ENCODE measurements at places on chromosomes 16 and 17.
A peak's percentile ranks its signal among the peaks of the same experiment; 100 is the strongest.

GRCh38 chr16:84557504-84557903, 53.0 kb upstream of the MEAK7 start:
- no peak for DNase-seq

DNA sequence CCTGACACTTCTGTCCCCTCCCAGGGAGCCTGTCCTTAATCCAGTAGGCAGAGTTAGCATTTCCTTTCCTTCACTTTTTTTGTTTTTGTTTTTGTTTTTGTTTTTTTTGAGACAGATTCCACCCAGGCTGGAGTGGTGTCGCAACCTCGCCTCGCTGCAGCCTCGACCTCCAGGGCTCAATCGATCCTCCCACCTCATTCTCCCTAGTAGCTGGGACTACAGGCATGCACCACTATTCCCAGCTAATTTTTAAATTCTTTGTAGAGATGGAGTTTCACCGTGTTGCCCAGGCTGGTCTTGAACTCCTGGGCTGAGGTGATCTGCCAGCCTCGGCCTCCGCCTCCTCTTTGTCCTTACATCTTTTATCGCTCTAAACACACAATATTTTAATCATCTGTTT, 4.0 kb downstream of the NHERF1 start:
- DNase-seq, result no peak

DNA sequence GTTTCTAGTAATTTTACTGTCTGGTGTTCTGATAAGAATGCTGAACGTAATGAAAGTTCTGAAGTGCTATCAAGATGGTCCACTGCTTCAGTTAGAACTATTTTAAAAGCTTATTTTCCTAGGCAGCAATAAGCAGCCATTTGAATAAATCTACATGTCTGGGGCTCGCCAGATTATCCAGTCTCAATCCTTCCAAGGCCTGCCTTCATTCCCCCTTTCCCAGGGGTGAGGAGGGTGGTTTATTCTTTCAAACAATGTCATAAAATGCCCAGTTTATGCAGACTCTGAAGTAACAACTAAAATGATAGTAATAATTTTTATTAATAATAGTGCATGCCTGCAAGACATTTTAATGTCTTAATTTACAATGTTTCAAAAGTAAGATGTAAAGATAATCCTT, 2.4 kb downstream of the CDH11 start:
- no peak for DNase-seq

GRCh38 chr16:11431915-11432465, 86.7 kb downstream of the RMI2 start:
- peak; percentile 81 for DNase-seq

- DNase-seq, result no peak
Measured at GRCh38 chr17:3980381-3981014, 16.3 kb upstream of the ATP2A3 start.

DNA sequence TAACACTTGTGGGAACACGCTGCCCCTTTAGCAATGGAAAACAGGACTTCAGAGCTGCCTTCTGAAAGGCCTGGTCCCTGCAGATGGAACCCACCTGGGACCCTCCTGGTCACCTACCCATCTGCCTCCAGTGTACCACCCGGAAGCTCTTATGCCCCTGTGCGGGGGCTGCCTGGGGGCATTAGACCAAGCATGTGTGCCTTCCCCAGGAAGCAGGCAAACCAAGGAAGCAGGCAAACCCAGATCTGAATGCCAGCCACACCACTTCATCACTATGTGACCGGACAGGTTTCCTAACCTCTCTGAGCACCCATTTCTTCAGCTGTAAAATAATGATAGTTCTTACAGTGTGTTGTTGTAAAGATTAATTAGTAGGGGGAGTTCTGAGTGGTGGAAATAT, 20.8 kb upstream of the LRRC37A3 start:
- DNase-seq, result no peak

- no peak for DNase-seq
Measured at GRCh38 chr17:4895657-4896331, 3.5 kb upstream of the C17orf107 start.

- no peak for DNase-seq
Measured at GRCh38 chr16:75109732-75110243, 6.8 kb downstream of the LDHD start.

DNA sequence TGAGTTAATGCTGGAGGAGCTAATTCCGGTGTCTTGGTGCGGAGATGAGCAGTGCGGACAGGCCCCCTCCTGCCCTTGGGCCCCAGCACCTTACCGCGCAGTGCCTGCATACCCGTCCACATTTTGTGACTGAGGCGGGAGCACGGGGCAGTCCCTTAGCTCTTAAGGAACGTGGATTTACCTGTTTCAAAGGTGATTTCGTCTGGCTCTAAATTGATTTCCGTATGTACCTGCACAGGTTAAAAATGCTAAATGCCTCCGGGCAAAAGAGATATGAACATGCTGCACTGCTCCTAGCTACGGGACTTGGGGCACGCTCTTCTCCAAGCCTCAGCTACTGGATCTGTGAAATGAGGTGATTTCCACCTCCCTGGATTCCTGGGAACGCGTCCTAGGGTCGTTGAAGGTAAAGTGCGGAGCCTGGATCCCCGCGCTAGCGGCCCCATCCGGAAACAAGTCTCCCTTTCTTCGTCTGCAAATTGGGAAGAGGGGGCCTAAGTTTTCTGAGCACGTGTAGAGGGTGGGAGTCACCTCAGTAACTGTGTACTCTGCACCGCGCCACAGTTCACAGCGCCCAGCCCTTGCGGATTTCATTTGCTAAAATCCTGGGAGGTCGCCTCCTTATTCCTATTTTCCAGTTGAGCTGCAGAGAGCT, 669 bp upstream of the CRISPLD2 start:
- no peak for DNase-seq

GRCh38 chr17:81317961-81318605, 23.0 kb upstream of the SLC38A10 start:
- DNase-seq, result no peak

GRCh38 chr16:84635702-84636101, 12.6 kb upstream of the KLHL36 start:
- no peak for DNase-seq

- DNase-seq, result no peak
Measured at GRCh38 chr17:43595466-43595865, 49.3 kb upstream of the ETV4 start.

- peak; percentile 83 for DNase-seq
Measured at GRCh38 chr17:5011928-5012327, 14.2 kb downstream of the KIF1C start.

GRCh38 chr17:17807440-17807839, 29.3 kb downstream of the SREBF1 start:
- DNase-seq, result no peak

GRCh38 chr17:77434136-77435114, 293.7 kb downstream of the SEC14L1 start:
- no peak for DNase-seq

- DNase-seq, result no peak
Measured at GRCh38 chr17:7887038-7887481, 1.5 kb upstream of the CHD3 start.
